Activated T-cell treated with anti-CD3 and anti-CD28 coated beads, Interleukin-2, amount 50 U/mL, for 1 hour (primary cell): ENCODE measurements at places on chromosomes 12 and 14.
A peak's percentile ranks its signal among the peaks of the same experiment; 100 is the strongest.

GRCh38 chr12:8034802-8035201 is 2.3 kb downstream of the FOXJ2 start:
- DNase-seq: no peak

DNA sequence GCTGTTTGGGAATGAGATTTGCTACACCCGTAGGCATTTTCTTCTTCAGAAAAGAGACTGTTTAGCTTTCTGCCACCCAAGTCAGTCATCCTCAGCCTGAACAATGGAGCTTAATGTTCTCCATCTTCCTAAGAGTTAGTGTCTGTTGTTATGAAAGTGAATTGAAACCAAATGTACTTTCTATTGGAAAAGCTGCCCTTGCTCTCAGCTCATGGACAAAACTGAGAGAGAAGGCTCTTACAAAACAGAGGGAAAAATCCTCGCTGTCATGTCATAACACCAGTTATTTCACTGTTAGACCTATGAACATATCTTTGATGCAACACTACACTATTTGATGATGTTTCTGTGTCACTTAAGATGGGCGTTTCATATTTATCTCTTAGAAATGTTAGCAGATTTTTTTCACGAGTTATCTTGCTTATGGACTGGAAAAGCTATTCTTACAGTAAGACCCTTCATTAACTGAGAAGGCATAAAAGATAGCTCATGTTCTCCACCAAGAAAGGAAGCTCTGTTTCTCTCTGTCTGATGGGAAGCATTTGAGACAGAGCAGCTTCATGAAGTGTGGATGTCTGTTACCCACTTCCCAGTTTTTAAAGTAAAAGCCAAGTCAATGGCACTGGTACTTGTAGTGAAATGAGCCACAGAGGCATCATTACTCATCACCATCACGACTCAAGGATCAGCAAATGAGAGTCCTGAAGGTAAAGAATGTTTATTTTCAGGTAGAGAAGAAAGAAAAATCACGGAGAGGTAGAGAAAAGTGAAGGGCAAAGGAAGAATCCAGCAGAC is 483.9 kb downstream of the ZFP36L1 start:
- DNase-seq: no peak

GRCh38 chr12:60977966-60978365 is 1282.2 kb upstream of the USP15 start:
- DNase-seq: no peak

DNA sequence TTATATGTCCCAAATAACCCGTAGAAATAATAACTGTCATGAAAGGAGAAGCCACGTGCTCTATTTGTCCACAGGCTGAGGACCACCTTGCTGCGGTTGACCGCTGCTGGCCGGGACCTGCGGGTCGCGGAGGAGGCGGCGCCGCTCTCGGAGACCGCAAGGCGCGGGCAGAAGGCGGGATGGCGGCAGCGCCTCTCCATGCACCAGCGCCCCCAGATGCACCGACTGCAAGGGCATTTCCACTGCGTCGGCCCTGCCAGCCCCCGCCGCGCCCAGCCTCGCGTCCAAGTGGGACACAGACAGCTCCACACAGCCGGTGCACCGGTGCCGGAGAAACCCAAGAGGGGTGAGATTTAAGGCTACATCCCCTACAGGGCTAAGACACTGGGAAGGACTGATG is 21.0 kb downstream of the RPGRIP1 start:
- DNase-seq: peak; percentile 34

GRCh38 chr14:26765768-26766520 is 168.1 kb upstream of the NOVA1 start:
- no peak for DNase-seq

DNA sequence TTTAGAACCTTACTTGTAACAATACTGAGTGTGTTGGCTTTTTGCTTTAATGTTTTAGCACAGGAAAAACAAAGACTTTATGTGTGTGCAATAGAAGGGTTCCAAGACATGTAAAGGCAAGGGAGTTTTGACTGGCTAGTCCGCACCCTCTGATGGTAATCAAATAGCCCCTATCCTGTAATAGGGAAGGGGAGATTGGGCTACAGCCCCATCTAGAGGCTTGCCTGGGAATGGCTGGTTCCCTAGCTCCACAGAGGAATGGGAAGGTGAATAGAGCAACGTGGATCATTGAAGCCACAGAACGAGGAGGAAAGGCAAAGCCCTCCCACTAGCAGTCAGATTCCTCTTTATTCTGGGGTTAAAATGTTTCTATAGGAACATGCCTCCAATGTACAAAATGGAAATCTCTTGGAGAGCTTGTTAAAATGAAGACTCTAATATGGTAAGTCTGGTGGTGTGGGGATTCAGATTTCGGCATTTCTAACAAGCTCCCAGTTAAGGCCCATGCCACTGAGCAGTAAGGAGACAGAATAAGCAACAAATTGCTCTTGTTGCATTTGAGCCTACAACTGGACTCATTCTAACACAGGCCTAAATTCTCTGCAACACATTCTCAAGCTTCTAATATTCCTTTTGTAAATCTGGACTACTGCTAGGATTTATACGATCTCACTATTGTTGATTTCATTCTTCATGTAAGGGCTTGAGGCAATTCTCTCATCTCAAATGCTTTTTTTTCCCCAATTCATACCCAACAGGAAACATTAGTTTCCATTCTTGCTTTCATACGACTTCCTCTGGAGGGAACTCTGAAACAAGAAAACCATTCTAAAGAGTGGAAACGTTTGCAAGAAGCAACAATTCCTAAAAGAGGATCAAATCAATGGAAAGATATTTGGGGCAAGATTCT is 57.1 kb downstream of the NIN start:
- peak; percentile 38 for DNase-seq

DNA sequence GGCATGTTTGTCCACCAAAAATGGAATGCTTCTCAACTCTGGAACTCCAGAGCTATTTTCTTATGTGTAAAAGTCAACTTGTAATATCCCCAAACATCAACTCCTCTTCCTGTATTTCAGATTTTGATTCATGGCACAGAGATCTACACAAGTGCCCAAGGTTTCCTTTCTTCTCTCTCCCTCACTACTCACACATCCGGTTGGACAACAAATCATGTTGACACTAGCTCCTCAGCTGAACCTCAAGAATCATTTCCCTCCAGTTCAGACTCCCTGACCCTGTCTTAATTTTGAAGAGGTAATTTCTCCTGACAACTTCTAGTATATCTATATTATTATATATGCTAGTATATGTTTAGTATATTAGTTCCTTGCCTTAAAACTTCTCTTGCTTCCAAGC is 485.4 kb upstream of the CCDC196 start:
- no peak for DNase-seq

GRCh38 chr12:28242129-28242495 is 51.9 kb downstream of the CCDC91 start:
- DNase-seq: no peak

- no peak for DNase-seq
Observed at GRCh38 chr14:69687606-69688298, 76.4 kb downstream of the SUSD6 start.

DNA sequence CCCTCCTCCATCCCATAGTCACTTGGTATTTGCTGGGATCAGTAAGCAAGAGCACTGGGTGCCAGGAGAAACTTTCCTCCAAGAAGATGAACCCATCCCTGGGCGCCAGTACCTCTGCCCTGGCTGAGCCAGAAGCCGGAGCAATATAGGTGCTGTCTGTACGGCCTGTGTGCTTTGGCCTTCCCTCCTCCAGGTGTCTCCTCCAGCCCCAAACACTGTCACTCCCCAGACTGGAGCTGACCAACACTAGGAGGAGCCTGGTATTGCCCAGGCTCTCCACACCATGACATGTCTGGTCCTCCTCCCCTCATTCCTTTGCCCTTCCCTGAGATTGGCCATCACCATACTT is 4.9 kb downstream of the GSTZ1 start:
- DNase-seq: no peak

DNA sequence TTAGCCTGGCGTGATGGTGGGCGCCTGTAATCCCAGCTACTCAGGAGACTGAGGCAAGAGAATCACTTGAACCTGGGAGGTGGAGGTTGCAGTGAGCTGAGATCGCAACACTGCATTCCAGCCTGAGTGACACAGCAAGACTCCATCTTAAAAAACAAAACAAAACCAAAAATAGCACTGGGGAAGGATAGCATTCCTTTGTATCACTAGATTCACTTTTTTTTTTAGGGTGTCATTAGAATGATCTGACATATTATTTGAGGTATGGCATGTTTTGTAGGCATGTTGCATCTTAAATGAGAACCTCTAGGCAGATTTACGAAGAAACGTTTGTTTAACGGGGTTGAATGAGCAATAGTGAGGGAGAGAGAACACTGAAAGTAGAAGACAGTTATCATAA is 16.8 kb upstream of the FAR2 start:
- DNase-seq: no peak

GRCh38 chr12:120905856-120906384 is 1.8 kb upstream of the SPPL3 start:
- DNase-seq: no peak

DNA sequence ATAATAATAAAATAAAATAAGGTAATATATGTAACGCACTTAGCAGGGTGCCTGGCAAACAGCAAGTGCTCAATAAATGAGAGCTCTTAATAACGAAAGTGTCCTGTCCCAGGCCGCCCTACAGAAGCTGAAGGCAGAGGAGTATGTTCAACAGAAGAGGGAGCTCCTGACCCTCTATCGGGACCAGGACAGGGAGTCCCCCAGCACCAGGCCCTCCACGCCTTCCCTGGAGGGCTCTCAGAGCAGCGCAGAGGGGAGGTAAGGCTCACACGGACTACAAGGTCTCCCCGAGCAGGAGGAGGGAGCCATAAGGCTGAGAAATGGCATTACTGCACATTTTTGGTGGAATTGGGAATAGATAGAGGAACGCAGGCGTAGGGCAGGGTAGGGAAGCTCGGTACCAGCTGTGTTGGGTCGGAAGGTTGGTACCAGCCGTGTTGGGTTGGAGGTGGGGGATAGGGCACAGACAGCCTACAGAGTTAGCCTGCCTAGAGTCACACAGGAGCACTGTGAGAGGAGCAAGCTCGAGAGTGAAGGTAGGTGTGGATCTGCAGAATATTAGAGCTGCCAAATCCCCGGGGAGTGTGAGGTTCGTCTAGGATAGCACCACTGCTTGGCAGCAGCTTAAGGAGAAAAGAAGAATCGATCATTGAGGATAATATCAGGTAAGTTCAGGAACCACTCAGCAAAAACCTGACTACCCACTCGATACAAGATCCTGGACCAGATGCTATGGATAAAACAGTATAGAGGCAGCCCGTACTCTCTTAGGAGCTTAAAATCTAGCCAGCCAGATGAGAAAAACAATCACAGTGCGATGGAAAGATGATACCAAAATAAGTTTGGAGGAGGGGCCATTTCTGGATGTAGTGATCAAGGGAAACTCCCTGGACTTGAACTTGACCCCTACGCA is 15.3 kb downstream of the TNFRSF1A start:
- DNase-seq: no peak

GRCh38 chr12:67239061-67239460 is 30.1 kb upstream of the CAND1 start:
- DNase-seq: no peak

GRCh38 chr12:89189448-89189847 is 162.9 kb downstream of the DUSP6 start:
- no peak for DNase-seq

- DNase-seq: no peak
Observed at GRCh38 chr12:108935159-108935763, 55.4 kb downstream of the DAO start.

GRCh38 chr14:67413806-67414769 is 2.1 kb upstream of the PLEK2 start:
- DNase-seq: no peak

DNA sequence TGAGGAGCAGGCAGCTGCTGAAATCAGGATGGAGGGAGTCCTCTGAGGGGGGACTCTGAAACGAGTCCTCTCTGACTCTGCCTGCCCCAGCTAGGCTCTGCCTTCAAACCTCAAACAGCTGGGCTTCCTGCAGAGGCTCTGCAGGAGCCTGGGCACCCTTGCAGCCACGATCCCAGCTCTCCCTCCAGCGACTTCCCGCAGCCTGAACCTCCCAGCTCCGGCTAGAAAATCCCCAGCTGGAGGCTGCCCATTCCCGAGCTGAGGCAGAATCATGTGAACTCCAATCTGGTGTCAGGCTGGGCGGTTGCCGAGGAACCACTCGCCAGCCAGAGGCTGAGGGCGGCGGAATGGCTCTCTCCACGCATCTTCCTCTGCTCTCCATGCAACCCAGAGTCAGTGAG is at the start of gene GPR68:
Gene GPR68 (minus strand): TSS at position 204 of the 401 bp plus-strand sequence. CDS start 9,654 bp downstream, outside the sequence.
- peak; percentile 42 for DNase-seq

DNA sequence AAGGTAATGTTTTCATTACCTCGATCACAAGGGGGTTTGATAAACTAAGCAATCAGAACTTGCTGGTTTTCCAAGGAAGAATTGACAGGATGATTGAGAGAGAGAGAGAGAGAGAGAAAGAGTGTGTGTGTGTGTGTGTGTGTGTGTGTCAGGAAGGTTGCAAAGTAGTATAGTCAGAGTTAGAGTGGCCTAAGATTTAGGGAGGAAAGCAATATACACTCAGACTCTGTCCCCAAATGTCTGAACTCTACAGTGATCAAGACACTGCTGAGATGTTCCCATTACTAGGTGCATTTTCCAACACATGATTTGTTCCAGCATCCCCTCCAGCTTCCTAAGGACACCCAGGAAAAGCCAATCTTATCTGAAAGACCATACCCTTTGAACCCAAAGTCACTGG is 1074.1 kb downstream of the BCL11B start:
- no peak for DNase-seq

- no peak for DNase-seq
Observed at GRCh38 chr12:70695361-70696023, 58.3 kb upstream of the PTPRB start.

DNA sequence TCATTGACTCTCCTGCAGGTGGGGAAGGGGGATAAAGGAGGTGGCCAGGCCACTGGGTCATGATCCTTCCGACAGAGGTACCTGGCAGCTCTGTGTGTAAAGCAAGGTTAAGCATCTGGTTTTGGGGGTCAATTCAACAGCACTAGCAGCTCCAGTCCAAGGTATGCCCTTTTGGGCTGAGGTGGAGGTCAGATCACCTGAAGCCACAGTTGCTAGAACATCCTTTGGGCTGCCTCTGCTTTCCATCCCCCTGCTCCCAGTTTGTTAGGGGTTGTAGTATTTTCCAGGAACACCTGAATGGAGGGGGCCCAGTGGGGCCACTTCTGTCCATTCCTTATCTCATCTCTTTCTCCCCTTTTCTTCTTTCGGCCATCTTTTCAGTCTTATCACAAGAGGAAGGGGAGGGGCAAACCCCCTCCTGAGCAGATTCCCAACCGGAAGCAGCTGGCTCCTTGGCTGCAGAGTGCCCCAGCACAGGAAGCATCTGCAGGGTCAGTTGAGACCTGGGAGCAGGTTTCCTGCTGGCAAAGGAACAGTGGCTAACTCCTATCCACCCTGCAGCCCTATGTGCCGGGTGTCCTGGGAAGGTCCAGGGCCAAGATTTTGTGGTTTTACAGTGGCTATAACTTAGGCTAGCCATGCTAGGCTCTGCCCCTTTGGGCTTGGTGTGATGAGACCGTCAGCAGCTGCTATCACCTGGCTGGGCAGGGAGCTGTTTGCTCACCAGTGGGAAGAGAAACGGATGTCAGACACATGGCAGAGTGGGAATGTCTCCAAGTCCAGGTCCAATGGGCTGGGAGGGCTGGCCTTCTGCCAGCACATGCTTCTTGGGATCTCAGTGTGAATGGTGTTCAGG is 40.2 kb downstream of the SH2B3 start:
- no peak for DNase-seq

- DNase-seq: no peak
Observed at GRCh38 chr14:78152201-78153063, 17.7 kb upstream of the NRXN3 start.

- DNase-seq: no peak
Observed at GRCh38 chr14:34235643-34236300, 226.3 kb downstream of the SPTSSA start.

- no peak for DNase-seq
Observed at GRCh38 chr14:43872752-43873655, 634.1 kb downstream of the FSCB start.
